AG10803 (cell line): ENCODE measurements at places on chromosomes 4 and X.

GRCh38 chr4:172819353-172819752 is 349.3 kb upstream of the GALNT7 start:
- DNase-seq, result no peak

DNA sequence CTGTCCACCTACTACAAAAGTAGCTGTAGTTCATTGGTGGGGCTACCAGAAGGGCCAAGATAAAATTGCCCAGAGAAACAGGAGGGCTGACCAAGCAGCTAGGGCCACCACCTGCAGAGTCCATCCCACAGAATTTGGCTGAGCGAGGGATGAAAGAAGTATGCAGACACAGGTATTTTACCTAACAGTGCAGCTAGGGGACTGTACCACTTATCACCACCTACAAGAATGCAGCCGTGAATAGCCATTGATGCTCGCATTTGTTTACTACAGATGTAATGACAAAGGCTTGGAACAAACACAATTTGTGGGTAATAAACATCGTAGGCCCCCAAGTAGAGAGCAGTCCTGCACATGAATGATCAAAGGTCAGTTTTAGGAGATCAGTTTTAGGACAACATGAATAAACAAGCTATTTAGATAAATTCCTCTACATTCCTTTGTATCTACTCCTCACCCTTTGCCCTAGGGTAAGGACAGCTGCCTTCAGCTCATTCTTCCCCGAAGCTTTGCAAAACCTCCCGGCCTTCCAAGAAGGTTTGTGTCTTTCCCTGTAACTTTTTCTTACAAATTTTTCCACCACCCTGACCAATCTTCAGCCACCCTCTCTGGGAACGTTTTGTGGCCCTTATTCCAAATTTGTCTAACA is 49.5 kb downstream of the ZNF718 start:
- no peak for DNase-seq

DNA sequence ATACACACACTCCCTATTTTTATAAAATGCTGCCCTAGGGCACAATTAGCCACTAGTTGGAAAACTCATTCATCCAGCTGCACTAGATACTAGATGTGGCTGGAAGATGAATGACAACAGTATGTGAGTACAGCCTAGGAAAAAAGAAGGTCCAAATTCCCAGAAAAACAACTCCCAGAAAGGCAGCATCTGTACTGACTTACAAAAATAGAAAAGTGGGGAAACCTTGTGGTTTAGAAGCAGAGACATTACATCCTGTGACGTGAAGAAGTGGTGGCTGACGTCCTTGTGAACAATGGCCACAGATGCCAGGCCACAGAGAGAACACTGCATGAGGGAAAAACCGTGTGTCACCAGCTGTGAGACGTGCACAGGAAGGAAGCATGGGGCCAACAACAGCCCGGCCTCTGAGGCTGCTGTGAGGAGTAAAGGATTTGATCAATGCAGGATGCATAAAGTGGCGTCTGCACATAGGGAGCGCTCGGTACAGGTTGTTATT is 81.2 kb downstream of the SPRY1 start:
- peak; percentile 82 for DNase-seq

DNA sequence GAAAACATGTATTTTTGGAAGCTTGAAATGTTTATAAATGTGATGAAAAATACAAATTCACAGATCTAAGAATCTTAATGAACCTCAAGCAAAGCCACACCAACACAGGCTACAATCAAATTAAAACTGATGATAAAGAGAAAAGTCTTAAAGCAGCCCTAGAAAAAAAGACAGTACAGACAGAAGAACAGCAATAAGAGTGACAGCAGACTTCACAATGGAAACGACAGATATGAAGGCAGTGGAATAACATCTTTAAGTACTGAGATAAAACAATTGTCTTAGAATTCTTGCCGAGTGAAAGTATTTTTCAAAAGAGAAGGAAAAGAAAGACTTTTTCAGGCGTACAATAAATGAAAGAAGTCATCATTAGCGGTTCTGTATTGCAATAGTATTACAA is 423.6 kb upstream of the LCORL start:
- no peak for DNase-seq

GRCh38 chr4:83305187-83305586 is 20.6 kb upstream of the COQ2 start:
- no peak for DNase-seq

GRCh38 chr4:169314906-169315305 is 44.1 kb upstream of the SH3RF1 start:
- peak; percentile 25 for DNase-seq

GRCh38 chr4:13537011-13537831 is 7.1 kb downstream of the NKX3-2 start:
- no peak for DNase-seq

GRCh38 chr4:22348410-22348809 is 167.5 kb downstream of the ADGRA3 start:
- peak; percentile 5 for DNase-seq

- no peak for DNase-seq
These were observed 239.7 kb upstream of the FAM241A start for GRCh38 chr4:111905511-111905910.

DNA sequence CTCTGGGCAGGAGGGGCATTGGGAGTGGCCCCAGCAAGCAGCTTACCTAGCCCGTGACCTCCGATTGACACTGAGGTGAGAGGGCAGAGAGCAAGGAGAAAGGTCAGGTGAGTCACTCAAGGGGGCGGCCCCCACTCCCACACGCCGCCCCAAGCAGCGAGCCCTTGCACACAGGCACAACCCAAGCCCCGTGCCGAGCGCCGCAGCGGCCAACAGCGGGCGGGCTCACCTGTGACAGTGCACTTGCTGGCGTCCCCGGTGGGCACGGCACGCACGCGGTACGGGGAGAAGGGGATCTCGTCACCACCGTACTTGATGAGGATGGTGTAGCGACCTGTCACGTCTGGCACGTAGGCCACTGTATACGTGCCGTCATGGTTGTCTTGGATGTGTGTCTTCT is 17.2 kb downstream of the FLNA start:
- DNase-seq, result no peak

- no peak for DNase-seq
These were observed 68.7 kb upstream of the TEX13D start for GRCh38 chrX:124263743-124264142.

- DNase-seq, result peak; percentile 36
These were observed 37.1 kb upstream of the IRAK1 start for GRCh38 chrX:154056770-154057241.
